Mucosa of descending colon (tissue), 3 donors: ENCODE measurements at places on chromosomes 2 and 18. TPM values are rescaled to one million over a fixed set of nuclear protein-coding genes. Genes with fewer than 3 reads are reported as not detected.

GRCh38 chr2:144596073-144596871 is 76.4 kb upstream of the ZEB2 start:
- DNase-seq = no peak

GRCh38 chr2:204881655-204882054 is 336.4 kb downstream of the PARD3B start:
- no peak for DNase-seq

DNA sequence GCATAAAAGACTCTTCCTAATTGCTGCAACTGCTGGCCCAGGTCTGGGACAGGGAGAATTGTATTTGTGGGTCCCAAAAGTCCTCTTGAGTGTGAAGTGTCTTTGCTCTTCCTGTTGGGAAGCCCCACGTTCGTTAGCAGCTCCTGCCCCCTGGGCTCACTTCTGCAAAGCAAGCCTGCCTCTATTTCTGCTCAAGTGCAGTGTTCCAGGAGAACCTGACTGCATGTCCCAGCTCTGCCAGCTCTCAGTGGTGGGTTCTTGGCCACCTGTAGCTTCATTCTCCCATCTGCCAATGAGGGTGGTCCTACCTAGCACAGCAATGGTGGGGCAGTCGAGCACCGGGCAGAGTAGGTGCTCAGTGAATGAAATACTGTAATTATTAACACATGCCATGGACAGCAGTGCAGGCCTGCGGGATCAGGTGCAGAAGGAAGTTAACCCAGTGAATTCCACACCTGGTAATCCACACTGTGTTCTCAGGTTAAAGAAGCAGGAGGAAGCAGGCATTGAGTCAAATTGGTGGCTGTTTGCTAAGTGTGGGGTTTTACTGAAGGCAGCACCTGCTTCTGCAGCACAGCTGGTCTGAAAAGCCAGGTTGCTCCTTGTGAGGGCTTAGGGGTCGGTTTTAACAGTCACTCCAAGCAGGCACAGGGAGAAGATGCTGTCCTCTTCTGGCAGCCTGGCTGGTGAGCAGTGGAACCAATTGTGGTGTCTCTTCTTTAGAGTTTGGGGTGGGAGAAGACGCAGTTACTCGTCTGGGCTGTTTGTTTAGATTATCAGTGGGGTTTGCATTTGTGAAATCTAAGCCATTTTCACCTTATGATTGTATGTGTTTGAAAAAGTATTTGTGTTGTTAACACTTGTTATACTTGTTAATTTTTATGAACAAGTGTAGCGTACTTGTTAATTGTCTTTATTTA is 54.3 kb downstream of the DGKD start:
- no peak for DNase-seq

GRCh38 chr2:144833075-144833637 is 313.2 kb upstream of the ZEB2 start:
- no peak for DNase-seq

DNA sequence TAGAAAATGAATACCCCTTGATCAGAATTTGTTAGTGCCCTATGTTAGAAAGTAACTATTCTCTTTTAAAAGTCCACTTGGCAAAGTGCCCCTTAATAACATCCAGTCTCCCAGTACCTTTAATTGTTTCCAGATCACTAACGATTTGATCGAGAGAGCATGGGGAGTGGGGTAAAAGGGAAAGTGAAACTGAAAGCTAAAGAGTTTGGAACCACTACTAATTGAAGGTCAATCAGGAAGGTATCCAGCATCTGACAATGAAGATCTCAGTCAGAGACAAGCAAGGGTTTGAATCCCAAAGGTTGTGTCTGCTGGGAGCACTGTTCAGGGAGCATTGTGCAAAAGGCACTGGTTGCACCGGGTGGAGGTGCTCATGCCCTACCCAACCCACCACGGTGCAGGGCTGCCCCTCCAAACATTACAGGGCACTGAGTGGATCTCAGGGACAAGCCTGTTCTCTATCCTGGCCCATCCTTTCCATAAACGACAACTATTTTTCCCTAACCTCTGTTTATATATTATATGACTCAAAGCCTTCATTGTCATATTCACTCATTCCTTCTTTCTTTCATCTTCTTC is 14.6 kb upstream of the RIT2 start:
- no peak for DNase-seq

DNA sequence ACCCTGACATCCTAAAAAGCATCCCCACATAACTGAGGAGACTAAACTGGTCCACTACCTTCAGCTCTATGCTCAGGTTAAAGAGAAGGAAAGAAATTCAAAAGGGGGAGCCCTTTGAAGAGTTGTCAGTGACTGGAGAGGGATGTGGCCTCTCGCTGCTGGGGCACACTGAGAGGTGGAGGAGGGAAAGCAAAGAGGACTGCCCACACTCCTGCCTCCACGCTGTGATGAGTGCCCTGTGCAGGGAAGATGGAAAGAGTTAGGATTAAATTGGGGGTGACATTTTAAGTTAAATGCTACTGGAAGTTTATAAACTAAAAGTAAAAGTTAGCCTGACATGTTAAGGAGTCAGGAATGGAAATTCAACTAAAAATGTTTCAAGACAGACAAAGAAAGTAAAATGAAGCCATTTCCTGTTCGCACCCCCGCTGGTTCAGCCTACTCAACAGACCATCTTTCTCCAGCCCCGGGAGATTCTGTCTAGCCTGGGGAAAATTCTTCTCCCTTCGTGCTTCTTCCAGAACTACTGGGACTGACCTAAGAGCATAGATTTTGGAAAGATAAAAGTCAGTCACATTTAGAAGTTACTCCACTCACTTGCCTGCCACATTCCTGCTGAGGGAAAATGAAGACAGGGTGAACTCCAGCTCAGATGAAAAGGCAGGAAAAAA is 17.8 kb upstream of the INO80C start:
- DNase-seq = no peak

GRCh38 chr2:230758566-230759480 is 46.2 kb downstream of the CAB39 start:
- DNase-seq = no peak

GRCh38 chr2:174903264-174903556 is 102.0 kb downstream of the CHN1 start:
- DNase-seq = no peak

DNA sequence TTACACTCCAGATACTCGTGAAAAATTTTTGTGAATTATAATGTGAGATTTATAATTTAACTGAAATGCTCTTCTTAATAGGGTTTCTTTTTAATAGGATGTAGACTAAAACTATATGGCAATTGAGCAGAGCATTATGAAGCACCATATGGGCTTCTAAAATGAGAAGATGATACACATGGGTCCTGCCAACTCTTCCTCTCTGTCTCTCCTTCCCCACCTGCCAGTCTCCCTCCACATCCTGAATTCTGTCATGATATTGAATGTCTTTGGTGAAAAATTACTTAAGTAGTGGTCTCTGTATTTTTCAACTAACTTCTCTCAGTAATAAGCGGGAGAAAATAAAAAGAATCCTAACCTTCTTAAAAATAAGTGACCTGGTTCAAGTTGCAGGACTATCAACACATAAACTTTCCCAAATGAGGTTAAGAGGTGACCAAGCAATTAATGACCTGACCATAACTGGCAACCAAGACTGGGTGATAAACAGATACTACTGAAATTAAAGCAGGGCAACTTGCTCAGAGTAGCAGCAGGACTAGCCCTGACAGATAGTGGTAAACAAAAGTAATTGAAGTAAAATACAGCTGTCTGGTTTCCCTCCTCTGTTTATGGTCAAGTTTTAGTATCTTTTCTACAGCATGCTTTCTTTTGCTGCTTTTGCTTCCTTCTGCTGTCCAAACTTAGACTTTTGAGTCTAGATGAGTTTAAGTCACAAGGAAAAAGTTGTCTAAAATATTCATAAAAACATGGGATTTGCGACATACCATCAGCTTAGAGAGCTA is 117.1 kb upstream of the PDE1A start:
- DNase-seq = no peak

GRCh38 chr2:10368491-10369231 is 66.0 kb downstream of the HPCAL1 start:
- no peak for DNase-seq

DNA sequence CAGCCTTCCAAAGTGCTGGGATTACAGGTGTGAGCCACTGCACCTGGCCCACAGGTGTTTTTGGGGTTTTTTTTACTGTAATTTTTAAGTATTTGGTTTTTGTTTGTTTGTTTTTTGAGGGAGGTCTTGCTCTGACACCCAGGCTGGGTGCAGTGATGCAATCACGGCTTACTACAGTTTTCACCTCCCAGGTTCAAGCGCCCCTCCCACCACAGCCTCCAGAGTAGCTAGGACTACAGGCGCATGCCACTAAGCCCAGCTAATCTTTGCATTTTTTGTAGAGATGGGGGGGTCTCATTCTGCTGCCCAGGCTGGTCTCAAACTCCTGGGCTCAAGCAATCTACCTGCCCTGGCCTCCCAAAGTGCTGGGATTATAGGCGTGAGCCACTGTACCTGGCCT is 7.3 kb upstream of the SLC11A1 start:
- DNase-seq = no peak

CFAP65 gene
- total RNA-seq = 0.46 TPM

PJVK gene
- total RNA-seq = 1.4 TPM

GALR1 gene
- total RNA-seq = 0.05 TPM

FECH gene
- total RNA-seq = 20.4 TPM
